Activated CD4-positive, alpha-beta T cell treated with anti-CD3 and anti-CD28 coated beads, Interleukin-2, amount 10 ng/mL, durations not matched to agents 24 days and 14 days (primary cell): ENCODE measurements at places on chromosomes 3 and 15. TPM values are rescaled to one million over a fixed set of nuclear protein-coding genes. Genes with fewer than 3 reads are reported as not detected.

DNA sequence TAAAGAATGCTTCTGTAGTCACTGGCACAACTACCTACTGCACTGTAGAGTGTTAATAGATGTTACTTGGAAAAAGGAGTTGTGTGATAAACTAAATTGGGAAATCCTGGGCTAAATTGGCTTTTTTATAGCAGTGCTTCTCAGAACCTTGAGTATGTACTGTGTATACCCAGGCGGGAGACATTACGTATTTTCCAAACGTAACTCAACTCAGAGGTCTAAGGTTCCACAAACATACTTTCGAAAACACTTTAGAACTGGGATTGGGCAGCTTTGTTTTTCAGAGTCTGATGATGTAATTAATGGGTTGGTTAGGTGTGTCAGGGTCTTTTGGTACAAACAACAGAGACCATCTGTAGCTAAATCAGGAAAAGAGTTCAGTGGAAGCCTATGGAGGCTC lies 53.5 kb upstream of the CHST2 start:
- no peak for DNase-seq

- DNase-seq = no peak
These were observed 17.3 kb downstream of the GTPBP8 start for GRCh38 chr3:113008117-113008516.

DNA sequence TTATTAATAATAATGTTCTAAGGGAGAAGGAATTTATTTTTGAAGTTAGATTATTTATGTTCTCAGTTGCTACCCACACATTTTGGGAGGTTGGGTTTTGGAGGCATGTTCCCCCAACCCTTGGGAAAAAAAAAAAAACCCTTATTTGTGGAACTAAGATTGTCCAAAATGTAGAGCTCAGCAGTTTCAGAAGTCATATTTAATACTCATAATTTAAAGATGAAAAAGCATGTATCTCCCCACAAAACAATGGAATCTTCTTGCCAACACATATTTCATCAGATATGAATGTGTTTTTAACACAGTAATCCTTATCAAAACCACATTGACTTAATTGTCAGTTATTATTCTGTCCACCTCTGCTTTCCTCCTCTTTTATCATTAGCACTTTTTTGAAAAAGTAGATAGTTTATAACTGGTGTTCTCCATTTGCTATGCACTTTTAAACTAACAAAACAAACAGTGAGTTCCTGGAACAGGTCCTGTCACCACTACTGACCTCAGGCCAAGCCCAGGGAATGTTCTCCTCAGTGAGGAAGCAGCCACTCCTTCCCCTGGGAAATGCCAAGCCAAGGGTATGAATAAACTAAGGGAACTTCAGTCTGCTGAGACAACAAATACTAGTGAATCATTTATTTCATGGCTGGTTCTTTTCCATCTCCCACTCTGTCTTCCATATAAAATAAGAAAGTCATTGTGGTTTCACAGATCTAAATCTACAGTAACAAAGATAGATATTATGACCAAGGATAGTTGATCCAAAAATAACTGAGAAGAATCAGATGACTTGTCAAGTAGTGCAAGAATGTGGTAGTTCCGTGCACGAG lies 414.4 kb upstream of the ALCAM start:
- DNase-seq = no peak

GRCh38 chr3:177729956-177730681 lies 532.8 kb upstream of the TBL1XR1 start:
- DNase-seq = no peak

- DNase-seq = no peak
These were observed 8.7 kb downstream of the CD86 start for GRCh38 chr3:122063908-122064307.

The SAMMSON gene
- total RNA-seq = not detected in 2 replicates

The WDR93 gene
- total RNA-seq = not detected in 2 replicates
